ENCODE measurements at places on chromosomes 1 and 21. TPM values are rescaled to one million over a fixed set of nuclear protein-coding genes. Genes with fewer than 3 reads are reported as not detected.

The PLEKHA6 gene
- total RNA-seq, result 71.7 TPM

The ZNF683 gene
- not detected for total RNA-seq

The SMPDL3B gene
- 6.0 TPM for total RNA-seq

The DCDC2B gene
- total RNA-seq, result not detected

GRCh38 chr21:16071092-16071491, 341.3 kb downstream of the USP25 start:
- no peaks in the 10 kb centered on the region for H3K4me1 ChIP-seq
- no peak overlapping the region for H3K4me3 ChIP-seq
- H3K27ac ChIP-seq, result no peak overlapping the region
- peak; percentile 35 for DNase-seq

DNA sequence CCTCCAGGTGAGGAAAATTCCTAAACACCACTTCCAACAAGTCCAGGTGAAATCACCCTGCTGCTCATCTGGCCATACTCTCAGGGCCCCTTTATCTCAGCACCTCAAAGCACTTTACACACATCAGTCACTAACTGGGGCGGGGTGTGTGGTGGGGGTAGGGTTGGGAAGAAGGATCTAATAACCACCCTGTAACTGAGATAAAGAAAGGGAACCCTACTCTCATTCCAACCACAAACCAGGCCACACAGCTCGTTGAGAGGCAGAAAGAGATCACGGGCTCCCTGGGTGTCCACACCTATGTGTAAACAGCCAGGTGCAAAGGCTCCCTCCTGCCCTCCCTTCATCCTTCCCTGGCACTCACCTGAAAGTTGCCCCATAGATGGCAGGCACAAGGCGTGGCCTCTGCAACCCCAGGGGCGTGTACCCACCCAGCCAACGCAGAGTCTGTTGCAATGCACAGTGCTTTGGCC, 20.4 kb downstream of the GPR161 start:
- no peaks in the 10 kb centered on the region for H3K27me3 ChIP-seq
- DNase-seq, result no peak
- H3K27ac ChIP-seq, result no peak overlapping the region
- H3K36me3 ChIP-seq, result peaks cover 4% of the 10 kb centered on the region
- H3K4me1 ChIP-seq, result no peaks in the 10 kb centered on the region

GRCh38 chr1:87336623-87337067, 8.0 kb downstream of the LMO4 start:
- H3K4me3 ChIP-seq, result no peak overlapping the region
- DNase-seq, result no peak
- H3K27me3 ChIP-seq, result no peaks in the 10 kb centered on the region
- peaks cover 52% of the 10 kb centered on the region for H3K4me1 ChIP-seq
- H3K27ac ChIP-seq, result no peak overlapping the region
- peaks cover 29% of the 10 kb centered on the region for H3K36me3 ChIP-seq
